ENCODE measurements at places on chromosomes 2 and 18. TPM values are rescaled to one million over a fixed set of nuclear protein-coding genes. Genes with fewer than 3 reads are reported as not detected.
A peak's percentile ranks its signal among the peaks of the same experiment; 100 is the strongest.

Gene ANKRD30BL
- 0.09 TPM for polyA plus RNA-seq

Gene SDC1
- polyA plus RNA-seq, result 49.7 TPM

Gene LYPD6B
- polyA plus RNA-seq, result 1.4 TPM

Gene ITGB6
- polyA plus RNA-seq, result 11.5 TPM

Gene C2orf78
- not detected for polyA plus RNA-seq

DNA sequence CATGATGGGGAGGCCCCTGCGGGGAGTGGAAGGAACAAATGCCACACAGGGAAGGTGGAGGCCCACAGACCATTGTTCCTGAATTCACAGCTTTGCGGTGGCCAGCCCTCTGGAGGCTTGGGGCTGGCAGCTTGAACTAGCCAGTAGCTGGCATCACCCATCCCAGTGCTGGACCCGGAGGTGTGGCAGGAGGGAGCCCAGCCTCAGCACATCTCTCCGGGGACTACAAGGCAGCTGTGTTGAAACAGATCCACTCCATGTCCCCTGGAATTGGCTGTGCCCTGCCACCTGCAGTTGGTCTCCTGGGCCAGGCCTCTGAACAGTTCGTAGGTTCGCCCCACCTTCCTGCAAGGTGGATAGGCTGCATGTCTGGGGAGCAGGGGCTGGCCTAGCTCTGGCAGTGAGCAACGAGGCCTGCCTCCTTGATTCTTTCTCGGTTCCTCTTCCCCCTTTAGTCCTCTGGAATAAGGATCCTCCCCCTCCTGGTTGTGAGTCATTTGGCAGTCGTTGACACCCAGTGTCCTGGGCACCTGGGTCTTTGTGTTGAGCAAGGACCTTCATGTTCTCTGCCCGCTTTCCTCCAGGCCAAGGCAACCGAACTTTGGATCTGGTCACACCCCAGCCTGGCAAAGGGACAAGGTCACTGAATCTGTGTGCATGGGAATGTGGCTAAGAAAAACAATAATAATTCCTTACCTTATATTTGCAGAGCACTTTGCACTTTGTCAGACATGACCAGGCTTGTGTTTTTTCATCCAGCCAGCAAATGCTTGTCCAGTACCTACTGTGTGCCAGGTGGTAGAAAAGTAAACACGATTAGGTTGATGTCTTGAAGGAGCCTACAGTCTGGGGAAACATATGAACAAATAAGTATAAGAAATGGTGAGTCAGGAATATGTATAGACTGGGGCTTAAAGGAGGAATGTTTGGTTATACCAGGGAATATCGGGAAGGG is 55.0 kb upstream of the MCFD2 start:
- peaks cover 24% of the 10 kb centered on the region for H3K4me1 ChIP-seq
- H3K27me3 ChIP-seq, result no peaks in the 10 kb centered on the region
- H3K4me3 ChIP-seq, result no peak overlapping the region
- DNase-seq, result peak; percentile 94
- peaks cover 9% of the 10 kb centered on the region for H3K36me3 ChIP-seq
- H3K27ac ChIP-seq, result peak overlapping the region; percentile 87

GRCh38 chr2:51781691-51782090 is 749.8 kb upstream of the NRXN1 start:
- no peak overlapping the region for H3K27ac ChIP-seq
- no peaks in the 10 kb centered on the region for H3K36me3 ChIP-seq
- no peak for DNase-seq
- no peaks in the 10 kb centered on the region for H3K27me3 ChIP-seq

DNA sequence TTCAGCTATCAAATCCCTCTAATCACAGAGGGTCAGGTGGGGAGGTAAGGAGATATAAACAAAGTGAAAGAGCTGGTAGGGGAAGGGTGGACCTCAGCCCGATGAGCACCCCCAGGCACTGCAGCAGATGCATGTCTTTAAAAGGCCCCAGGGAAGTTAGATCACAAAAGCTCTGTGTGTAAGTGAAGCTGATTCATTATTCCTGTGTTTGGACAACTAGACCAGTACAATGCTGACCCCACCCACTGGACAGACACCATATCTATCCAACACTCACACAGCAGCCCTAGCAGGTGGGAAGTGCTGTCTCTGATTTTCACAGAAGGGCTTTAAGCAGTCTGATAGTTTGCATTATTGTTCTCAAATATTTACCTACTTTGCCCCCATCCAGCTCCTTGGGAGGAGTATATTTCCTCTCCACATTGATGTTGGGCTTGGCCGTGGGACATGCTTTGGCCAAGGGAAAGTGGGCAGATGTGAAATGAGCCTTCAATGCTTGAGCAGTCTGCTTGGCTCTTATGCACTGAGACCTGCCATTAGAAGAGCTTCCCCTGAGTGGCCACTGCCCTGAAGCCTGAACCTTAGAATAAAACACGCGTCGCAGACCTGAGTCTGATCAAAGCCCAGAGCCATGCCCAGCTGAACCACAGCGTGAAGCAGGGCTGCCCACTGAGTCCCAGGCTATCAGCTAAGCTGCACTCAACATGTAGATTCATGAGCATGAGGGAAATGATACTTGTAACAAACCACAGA is 111.4 kb downstream of the COPS8 start:
- no peaks in the 10 kb centered on the region for H3K36me3 ChIP-seq
- no peak overlapping the region for H3K4me3 ChIP-seq
- no peak overlapping the region for H3K27ac ChIP-seq
- H3K4me1 ChIP-seq, result peaks cover 4% of the 10 kb centered on the region

DNA sequence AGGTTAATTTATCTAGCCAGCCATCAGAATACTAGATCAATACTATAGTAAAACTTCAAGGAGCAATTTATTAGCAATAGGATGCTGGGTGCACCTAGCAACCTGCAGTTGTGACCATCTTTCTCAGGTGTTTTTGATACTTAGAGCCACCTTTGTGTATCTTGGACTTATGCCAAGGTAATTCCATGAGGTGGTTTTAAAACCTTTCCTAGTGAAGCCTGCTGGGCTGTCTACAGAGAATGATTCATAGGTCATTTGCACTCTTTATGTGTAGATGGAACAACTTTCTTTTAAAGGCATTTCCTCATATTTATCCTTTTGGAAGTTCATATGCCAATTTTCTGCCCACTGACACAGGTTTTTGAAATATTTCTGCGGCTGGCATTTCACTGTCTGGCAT is 1030.1 kb upstream of the POU3F3 start:
- H3K27ac ChIP-seq, result no peak overlapping the region
- H3K4me3 ChIP-seq, result no peak overlapping the region
- peak; percentile 9 for DNase-seq
- H3K36me3 ChIP-seq, result no peaks in the 10 kb centered on the region

DNA sequence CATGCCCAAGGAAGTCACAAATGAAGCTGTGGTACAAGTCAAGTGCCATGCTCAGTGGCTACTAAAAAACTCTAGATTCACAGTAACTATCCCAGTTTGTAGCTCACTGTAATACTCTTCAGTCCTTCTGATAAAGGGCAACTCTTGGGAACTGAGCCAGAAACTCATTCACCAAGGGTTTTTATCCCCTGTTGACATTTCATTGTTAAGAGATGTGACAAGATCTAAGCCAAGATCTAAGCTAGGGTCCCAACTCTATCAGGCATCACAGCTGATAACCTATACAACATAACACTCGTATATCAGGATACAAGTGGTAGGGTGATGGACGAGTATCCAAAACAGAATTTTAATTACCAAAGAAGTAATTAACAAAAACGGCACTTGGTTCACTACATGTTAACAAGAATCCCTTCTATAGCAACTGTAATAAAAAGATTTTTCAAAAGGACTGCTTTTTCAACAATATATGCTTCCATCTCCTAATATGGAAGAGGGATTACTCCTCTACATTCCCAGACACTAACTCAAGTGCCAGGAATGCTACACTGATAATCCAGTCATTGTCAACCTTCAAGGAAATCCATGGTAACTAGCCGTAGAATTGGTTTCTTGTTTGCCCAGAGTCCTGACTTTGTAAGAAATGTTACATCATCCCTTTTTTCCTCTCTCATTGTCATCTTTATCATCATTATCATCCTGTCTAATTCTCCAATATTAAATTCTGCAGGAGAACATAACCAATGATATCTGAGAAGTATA is 111.7 kb downstream of the CDH2 start:
- H3K4me1 ChIP-seq, result no peaks in the 10 kb centered on the region
- DNase-seq, result no peak
- H3K27ac ChIP-seq, result no peak overlapping the region
- no peak overlapping the region for H3K4me3 ChIP-seq
- H3K36me3 ChIP-seq, result no peaks in the 10 kb centered on the region

- peaks cover 58% of the 10 kb centered on the region for H3K27me3 ChIP-seq
- H3K4me1 ChIP-seq, result peaks cover 4% of the 10 kb centered on the region
- no peak within 1 kb of the TSS for H3K27ac ChIP-seq
These were observed at the start of gene SERPINE2 for GRCh38 chr2:224039080-224039769. Gene SERPINE2, minus strand, starts transcription at chr2:224039286. Its CDS starts 37,386 bp downstream, at chr2:224001900.

DNA sequence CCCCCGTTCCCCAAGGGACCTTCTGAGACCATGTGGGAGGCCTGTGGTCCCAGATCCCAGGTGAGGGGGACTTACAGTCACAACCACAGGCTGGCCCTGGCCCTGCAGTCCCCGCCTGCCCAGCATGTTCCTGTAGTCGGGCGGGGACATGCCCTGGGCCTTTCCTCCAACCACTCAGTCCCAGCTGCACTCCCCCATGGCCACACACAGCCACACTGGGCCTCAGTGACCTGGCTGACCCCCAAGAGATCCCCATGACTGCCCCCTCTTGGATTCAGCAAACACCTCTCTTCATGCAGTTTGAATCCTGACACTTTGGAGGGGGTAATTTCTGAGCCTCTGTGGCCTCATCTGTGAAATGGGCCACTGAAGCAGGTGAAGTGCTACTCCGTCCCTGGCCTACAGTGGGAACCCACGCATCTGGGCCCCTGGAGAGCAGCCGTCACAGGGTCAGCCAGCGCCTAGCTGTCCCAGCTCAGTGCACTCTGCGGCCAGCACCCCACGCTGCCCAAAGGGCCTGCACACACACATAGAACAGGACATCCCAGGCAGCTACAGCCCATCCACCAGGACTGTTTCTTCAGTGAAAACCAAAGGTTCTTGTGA is 12.7 kb upstream of the ARHGEF4 start:
- H3K27ac ChIP-seq, result no peak overlapping the region
- DNase-seq, result no peak

DNA sequence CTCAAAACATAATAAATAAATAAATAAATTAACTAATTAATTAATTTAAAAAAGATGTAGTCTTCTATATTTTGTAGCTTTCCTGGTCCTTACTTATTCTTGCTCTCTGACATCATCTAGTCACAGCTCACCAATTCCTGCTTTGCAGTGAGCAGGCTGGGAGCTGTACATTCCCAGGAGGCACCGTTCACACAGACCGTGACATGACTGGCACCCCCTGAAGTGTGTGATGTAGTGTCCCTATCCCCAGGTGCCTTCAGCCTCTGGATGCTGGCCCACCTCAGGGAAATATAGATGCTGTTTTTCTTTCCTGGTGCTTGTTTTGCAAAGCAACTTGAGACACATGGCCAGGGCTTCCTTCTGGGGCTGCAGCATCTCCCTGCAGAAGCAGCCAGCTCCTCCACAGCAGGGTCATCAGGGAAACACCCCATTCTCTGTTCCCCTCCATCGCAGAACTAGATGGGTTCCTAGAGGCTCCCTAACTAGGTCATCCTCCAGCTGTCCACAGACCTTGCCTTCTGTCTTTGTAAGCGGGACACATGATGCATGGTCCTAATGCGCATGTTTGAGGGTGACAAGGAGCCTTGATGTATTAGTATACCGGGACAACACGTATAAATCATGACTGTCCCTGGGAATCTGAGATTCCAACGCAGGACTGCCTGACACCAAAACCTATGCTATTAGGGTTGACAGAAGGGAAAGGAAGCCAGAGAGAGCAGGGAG is 76.4 kb downstream of the RHOB start:
- no peaks in the 10 kb centered on the region for H3K27me3 ChIP-seq
- no peak overlapping the region for H3K27ac ChIP-seq
- no peak for DNase-seq
- no peak overlapping the region for H3K4me3 ChIP-seq

DNA sequence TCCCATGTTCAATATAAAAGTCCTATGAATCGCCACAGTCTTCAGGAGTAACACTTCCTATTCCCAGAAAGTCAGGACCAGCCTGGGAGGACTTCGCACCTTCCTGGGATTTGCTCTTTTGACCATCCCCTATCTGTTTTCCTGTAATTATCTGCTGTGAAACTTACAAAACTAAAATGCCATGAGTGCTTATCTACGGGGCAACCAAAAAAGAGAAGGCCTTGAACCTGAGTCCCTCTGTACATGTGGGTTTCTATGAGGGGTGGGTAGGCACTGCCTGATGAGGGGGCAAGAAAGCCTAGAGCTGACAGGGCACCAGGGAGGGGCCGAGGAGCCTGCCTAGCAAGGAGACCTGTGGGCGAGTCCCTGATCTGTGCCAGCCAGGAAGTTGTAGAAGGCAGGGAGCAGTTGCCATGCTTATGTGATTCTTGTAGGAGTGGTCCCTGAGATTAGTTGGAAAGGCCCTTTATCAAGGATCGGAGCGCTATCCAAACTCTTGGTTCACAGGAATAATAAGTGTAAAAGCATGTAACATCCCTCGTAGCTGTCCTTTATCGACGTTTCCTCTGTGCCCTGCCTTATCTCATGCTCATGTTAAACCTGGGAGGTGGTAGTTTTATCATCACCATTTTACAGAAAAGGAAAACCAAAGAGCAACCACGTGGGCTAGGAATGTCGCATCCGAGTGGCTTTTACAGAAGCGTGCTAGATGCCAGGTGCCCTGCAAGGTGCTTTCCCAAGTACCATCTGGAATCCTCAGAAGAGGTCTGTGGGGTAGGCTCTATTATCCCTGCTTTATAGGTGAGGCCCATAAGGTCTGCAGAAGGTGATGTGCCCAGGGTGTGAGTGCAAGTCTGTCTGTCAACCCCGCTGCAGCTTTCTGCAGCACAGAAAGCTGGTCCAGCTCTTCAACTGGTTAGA is 111.8 kb downstream of the B3GNT2 start:
- no peaks in the 10 kb centered on the region for H3K36me3 ChIP-seq
- H3K4me1 ChIP-seq, result peaks cover 28% of the 10 kb centered on the region
- peak; percentile 82 for DNase-seq
- peak overlapping the region; percentile 66 for H3K27ac ChIP-seq
- no peaks in the 10 kb centered on the region for H3K27me3 ChIP-seq
- no peak overlapping the region for H3K4me3 ChIP-seq

GRCh38 chr2:105032476-105032875 is 5.4 kb upstream of the MRPS9 start:
- no peaks in the 10 kb centered on the region for H3K36me3 ChIP-seq
- no peaks in the 10 kb centered on the region for H3K27me3 ChIP-seq
- no peak overlapping the region for H3K27ac ChIP-seq
- no peak for DNase-seq
- H3K4me1 ChIP-seq, result no peaks in the 10 kb centered on the region
- no peak overlapping the region for H3K4me3 ChIP-seq

GRCh38 chr2:162217598-162217997 is 25.6 kb downstream of the FAP start:
- H3K4me1 ChIP-seq, result no peaks in the 10 kb centered on the region
- H3K4me3 ChIP-seq, result no peak overlapping the region
- H3K27me3 ChIP-seq, result no peaks in the 10 kb centered on the region
- H3K36me3 ChIP-seq, result no peaks in the 10 kb centered on the region

DNA sequence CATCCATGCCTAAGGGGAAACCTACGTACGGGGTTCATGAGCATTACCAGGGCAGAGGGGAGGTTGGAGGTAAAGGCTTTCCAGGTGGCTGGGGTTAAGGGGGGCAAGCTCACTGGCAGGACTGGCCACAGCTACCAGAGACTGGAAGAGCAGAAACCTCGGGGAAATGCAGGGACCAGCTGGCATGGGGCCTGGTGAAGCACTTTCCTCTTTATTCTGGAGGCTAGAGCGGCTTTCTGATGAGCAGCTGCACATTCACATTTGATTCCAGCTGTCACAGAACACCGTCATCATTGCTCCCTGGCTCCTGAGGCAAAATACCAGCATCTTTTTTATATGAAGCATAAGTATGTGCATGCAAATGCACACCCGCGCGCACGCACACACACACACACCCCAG is 28.7 kb upstream of the LRRC30 start:
- H3K4me1 ChIP-seq, result no peaks in the 10 kb centered on the region
- DNase-seq, result no peak
- no peaks in the 10 kb centered on the region for H3K36me3 ChIP-seq

Measured in large intestine (tissue), 12 donors.